Fibroblast of villous mesenchyme (primary cell): ENCODE measurements at places on chromosomes 1 and 21. TPM values are rescaled to one million over a fixed set of nuclear protein-coding genes. Genes with fewer than 3 reads are reported as not detected.

- DNase-seq: no peak
Observed at GRCh38 chr1:209457401-209458125, 126.0 kb upstream of the CAMK1G start.

LRRC52 gene
- not detected in 2 replicates for total RNA-seq

OLIG1 gene
- total RNA-seq: not detected in 2 replicates

GRCh38 chr1:174726880-174727585 lies 272.7 kb upstream of the CACYBP start:
- no peak for DNase-seq

ERG gene
- not detected in 2 replicates for total RNA-seq

DNA sequence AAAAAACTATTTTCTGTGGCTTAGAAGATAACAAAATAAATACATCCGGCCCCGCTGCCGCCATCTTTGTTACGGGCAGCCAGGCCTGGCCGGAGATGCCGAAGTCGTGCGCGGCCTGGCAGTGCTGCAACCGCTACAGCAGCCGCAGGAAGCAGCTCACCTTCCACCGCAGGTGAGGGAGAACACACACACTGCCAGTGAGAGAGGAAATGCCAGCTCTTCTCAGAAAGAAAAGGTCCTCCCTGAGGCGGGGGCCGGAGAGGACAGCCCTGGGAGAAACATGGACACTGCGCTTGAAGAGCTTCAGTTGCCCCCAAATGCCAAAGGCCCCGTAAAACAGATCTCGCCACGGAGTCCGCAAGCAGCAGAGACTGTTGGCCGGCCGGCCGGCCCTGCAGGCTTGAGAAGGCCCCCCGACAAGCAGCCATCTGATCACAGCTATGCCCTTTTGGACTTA lies 323.2 kb downstream of the AMY1C start:
- no peak for DNase-seq

DNA sequence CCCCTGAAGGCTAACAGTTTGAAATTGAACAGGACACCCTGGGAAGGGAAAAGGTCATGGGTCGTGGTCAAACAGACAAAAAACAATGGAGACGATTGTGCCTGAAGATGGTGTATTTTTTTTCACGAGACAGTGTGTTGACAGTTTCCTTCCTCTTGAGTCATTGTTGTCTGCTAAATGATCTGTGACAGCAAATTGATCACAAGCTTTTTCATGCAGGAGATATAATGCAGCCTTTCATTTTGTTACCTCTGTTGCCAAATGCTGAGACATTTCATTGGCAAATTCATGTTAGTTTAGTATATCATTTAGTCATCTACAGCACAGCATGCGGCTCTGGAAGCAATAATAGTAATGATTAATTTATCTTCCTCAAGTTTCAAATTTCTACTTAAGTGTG lies 27.7 kb downstream of the UBE2U start:
- no peak for DNase-seq

DENND2C gene
- total RNA-seq: 2.6 and 3.2 TPM in 2 replicates

RASSF5 gene
- total RNA-seq: 0.86 and 1.6 TPM in 2 replicates

FCRL2 gene
- not detected in 2 replicates for total RNA-seq

DNA sequence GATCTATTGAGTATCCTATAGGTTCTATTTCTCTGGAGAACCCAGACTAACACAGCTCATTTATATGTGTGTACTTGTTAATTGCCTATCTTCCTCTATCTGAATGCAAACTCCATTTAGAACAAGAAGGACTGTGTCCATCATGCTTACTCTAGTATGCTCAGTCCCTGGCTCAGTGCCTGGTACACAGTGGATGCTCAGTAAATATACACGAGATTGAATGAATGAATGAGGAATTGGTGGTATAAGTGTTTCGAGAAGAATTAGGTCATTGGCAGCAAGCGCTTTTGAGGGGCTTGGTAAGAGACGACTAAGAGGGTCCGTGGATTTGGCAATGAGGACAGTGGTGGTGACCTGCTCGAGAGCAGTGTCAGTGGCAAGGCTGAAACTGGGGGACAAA lies 112.5 kb downstream of the CSMD2 start:
- no peak for DNase-seq

GPR157 gene
- 6.1 and 9.5 TPM in 2 replicates for total RNA-seq

GRCh38 chr1:36096500-36097432 lies 8.1 kb downstream of the ADPRS start:
- no peak for DNase-seq

DNA sequence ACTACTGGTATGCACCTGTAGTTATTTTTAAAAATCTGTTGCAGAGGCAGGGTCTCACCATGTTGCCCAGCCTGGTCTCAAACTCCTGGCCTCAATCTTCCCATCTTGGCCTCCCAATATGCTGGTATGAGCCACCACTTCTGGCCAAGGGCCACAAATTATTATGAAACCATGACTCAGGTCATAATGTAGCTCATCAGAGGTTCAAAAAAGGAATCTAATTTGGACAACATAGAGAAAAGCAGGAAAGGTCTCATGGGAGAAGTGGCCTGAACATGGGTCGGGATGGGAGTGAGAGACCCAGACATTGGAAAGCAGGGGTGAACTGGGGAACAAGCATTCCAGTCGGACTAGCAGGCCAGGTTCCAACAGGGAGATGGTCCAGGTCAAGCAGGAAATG lies 45.2 kb upstream of the C1orf198 start:
- no peak for DNase-seq

DNA sequence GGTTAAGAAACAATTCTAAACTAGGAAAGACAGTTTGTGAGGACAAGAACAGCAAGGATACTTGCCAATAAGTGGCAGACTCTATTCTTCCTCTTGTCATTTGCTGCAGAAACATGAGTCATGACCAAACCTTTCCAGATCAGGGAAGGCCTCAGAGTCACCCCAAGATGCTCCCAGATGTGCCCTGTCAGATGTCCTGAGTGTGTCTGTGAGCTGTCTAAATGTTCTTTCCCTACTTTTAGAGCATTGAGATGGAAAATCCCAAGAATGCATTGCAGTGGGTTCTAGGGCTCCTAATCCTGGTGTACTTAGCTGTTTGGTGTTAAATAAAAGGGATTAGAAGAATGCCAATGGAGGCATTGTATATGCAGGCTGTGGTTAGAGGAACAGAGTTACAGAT lies 57.5 kb upstream of the KIAA0040 start:
- DNase-seq: no peak

DNA sequence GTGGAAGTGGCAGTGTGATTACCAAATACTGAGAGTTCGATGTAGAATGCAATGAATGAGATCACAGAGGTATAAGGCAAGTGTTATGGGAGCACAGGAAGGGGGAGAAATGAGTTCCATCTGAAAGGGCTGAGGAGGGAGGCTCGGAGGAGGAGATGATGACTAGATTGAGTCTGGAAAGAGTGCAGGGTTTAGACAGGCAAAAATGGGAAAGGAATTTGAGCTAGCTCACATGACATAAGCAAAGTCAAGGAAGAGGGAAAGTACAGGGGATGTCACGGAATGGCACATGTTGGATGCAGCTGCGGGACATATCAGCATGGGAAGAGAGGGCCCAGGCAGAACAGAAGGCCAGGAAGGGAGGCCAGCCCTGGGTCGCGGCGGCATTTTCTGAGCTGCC lies 132.7 kb downstream of the RUNX1 start:
- no peak for DNase-seq

DNA sequence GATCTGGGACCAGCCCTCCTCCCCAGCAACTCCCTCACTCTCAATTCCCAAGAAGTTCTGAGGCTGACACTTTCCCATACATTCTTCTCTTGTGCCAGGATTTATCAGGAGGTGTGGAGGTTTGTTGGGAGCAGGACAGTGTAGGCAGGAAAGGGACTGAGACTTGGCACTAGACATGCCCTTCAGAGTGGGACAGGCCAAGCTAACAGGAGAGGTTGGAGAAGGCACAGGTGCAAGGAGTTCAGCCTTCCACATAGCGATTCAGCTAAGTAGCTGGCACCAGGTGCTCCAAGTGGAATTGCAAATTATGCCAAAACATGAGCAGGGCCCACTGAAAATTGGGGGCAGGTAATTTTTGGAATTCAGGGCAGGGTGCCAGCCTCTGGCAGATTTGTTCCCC lies 83.0 kb upstream of the DUSP10 start:
- DNase-seq: no peak

DNA sequence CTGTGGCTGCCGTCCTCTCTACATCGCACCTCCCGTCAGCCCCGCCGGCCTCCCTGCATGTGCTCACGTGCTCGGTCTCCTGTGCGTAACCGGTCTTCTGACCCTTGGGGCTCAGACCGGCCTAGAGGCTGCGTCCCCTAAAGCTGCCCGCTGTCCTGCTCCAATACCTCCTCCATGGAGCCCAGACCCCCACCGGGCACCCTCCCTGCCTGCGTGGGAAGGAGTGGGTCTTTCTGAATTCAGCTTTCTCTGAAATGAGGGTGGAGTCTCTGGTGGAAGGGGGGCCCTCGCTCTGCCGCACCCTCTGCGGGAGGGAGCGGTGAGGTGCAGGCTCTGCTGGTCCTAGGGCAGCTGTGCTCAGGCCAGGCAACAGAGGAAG lies 18.7 kb upstream of the POFUT2 start:
- DNase-seq: no peak

WNT9A gene
- total RNA-seq: under 0.01 and 0.32 TPM in 2 replicates

OLFML3 gene
- 107 and 134 TPM in 2 replicates for total RNA-seq

DNA sequence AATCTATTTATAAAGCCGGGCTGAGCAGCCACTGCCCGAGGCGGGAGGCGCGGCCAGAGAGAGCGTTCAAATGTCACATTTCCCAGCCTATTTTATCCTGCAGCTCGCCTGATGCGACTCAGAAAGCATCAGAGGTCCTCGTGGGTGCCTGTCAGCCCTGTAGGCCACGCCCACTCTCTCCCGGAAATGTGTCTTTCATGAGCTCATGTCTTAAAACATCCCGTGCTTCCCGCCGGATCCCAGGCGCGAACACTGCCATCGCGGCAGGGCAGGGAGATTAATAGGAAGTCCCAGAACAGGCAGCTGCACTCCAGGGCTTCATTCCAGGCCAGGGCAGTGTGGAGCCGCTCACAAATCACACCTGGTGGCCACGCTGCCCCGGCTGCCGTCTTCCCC lies 117.5 kb downstream of the PRDM16 start:
- no peak for DNase-seq

DNA sequence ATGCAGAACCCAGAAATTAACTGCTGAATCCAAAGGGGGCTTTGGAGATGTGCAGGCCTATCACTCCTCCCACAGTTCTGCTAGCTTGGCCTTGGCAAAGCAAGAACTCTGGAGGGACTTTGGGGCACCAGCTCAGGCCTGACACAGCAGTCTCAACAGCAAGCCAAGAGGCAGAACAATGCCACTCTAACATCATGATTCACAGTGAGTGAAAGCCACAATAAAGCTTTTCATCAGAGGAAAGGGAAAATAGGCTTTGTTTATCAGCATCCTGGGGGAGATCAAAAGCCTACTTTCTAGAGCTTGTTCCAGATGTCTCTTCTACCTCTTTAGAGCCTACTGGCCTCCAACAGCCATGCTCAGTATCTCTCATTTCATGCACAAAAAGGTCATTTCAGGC lies 283.4 kb downstream of the KCNH1 start:
- DNase-seq: no peak

OLFM3 gene
- total RNA-seq: not detected in 2 replicates

DNAJC28 gene
- 1.9 and 2.2 TPM in 2 replicates for total RNA-seq

HSD3B1 gene
- 2.6 TPM in 1 of 2 replicates, not detected in the other for total RNA-seq

INSRR gene
- total RNA-seq: not detected in 2 replicates

CFAP141 gene
- not detected in 2 replicates for total RNA-seq

ACTL8 gene
- not detected in 2 replicates for total RNA-seq

GRCh38 chr1:52842643-52843310 lies at the start of gene ZYG11A:
Gene ZYG11A (plus strand): TSS chr1:52842760. CDS start chr1:52842884, 124 bp downstream.
- peak; percentile 88 for DNase-seq

DNA sequence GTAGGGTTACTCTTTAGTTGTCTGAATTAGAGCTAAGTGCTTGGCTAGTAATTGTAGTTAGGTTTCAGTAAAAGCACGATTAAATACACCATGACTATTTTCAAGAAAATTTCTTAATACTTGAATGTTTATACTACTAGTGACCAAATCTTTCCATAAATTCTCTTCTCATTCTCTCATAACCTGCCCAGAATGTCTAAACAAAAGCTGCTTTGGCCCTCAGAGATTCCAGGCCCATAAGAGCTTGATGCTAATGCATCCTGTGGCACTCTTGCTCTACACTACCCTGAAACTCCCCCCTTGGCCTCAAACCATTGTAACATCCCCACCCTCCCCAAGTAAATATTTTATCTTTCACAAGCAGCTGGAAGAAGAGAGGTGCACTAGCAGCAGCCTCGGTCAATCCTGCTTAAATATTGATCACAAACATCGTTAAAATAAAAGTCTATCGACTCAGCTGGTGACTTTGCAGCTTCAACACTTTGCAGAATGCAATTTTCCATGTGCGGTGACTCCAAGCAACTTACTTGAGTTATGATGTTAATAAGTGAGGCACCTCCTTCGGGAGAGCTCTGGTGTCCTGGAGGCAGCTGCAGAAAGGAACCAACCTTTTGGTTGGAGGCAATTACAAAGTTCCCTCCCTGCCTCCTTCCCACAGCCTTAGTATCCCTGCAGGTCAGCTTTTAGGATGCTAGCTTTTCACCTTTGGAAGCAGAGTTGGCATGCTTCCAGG lies 315.6 kb upstream of the PLXNA2 start:
- DNase-seq: no peak

- peak; percentile 13 for DNase-seq
Observed at GRCh38 chr21:33011462-33011861, 14.3 kb upstream of the OLIG2 start.

- DNase-seq: no peak
Observed at GRCh38 chr21:42539342-42539741, 25.7 kb downstream of the SLC37A1 start.

- no peak for DNase-seq
Observed at GRCh38 chr1:247387565-247387964, 28.4 kb upstream of the NLRP3 start.

DNA sequence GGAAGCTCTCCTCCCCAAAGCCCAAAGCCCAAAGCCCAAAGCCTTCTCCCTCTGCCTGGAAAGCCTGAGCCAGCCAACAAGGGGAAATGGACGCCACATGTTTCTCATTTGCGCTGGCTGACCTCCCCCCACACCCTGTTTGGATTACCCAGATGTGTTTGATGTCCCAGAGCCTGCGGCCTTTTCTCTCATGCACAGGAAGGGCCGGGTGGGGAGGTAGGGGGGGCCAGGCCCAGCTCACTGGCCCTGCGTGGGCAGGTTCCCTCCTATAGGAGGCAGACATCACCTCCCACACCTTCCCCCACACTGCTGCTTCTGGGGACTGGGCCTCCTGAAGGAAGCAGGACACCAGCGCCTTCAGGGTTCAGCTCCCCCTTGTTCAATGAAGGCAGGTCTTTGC lies 116.3 kb downstream of the NAV1 start:
- peak; percentile 85 for DNase-seq

- no peak for DNase-seq
Observed at GRCh38 chr1:228081144-228081543, 1.4 kb upstream of the ARF1 start.

DNA sequence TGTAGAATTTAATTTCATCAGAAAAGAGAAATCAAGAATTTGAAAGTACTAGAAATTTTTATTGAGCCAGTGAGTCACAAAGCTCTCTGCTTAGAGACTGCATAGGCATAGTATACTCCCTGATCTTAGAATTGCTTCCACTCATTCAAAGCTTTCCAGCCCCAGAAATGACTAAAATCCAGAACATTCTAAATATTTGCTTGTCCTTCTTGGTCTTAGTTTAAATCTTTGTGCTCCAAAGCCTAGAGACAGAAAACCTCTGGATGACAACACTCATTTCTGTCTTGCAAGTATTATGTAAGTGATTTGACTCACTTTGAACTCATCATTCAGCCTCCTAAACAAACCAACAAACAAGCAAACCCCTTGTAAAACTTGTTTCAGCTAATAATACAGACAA lies 74.2 kb downstream of the PTPRC start:
- DNase-seq: peak; percentile 20

- DNase-seq: no peak
Observed at GRCh38 chr1:160706526-160707235, 4.9 kb downstream of the CD48 start.

CACNA1E gene
- under 0.01 TPM in 1 of 2 replicates, not detected in the other for total RNA-seq

LCE1D gene
- not detected in 2 replicates for total RNA-seq

- DNase-seq: peak; percentile 88
Observed at GRCh38 chr1:208192995-208193394, 51.2 kb downstream of the PLXNA2 start.
